ENCODE measurements at places on chromosomes 3 and 15.

GRCh38 chr15:100114100-100114499, 227.7 kb downstream of the ADAMTS17 start:
- no peak overlapping the region for H3K27ac ChIP-seq
- no peaks in the 10 kb centered on the region for H3K27me3 ChIP-seq
- DNase-seq: no peak
- H3K36me3 ChIP-seq: no peaks in the 10 kb centered on the region
- no peak overlapping the region for H3K4me3 ChIP-seq

- peaks cover 2% of the 10 kb centered on the region for H3K4me1 ChIP-seq
- DNase-seq: no peak
- H3K27me3 ChIP-seq: no peaks in the 10 kb centered on the region
- H3K27ac ChIP-seq: no peak overlapping the region
Observed at GRCh38 chr3:9012521-9012920, 49.2 kb upstream of the RAD18 start.

GRCh38 chr15:89184357-89184756, 37.0 kb downstream of the RLBP1 start:
- H3K4me3 ChIP-seq: no peak overlapping the region
- H3K36me3 ChIP-seq: peaks cover 27% of the 10 kb centered on the region
- no peak overlapping the region for H3K27ac ChIP-seq
- no peak for DNase-seq

DNA sequence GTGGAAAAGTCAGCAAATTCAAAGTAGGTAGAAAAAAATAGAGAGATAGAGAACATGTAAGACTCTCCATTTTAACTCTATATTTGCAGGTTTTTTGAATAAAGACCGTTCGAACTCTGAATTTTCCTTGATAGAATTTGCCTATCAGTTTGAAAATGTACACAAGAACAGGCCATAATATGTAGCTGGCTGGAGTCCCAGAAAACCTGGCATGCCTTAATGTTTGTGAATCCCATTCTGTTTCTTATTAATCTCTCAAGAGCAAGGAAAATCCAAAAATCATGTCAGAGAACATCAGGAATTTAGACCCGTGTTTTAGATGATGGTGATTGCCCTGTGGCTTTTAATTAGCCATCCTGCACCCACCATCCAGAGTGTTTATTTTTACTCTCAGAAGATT, 7.2 kb upstream of the CFAP161 start:
- H3K27ac ChIP-seq: no peak overlapping the region
- peaks cover 62% of the 10 kb centered on the region for H3K27me3 ChIP-seq
- no peak overlapping the region for H3K4me3 ChIP-seq
- DNase-seq: no peak

- H3K27ac ChIP-seq: no peak overlapping the region
- no peaks in the 10 kb centered on the region for H3K4me1 ChIP-seq
- H3K36me3 ChIP-seq: no peaks in the 10 kb centered on the region
- no peak for DNase-seq
Observed at GRCh38 chr15:75233504-75234190, 24.5 kb upstream of the GOLGA6C start.

GRCh38 chr3:124137216-124137615, 145.3 kb upstream of the ROPN1 start:
- no peaks in the 10 kb centered on the region for H3K36me3 ChIP-seq
- no peak for DNase-seq
- H3K27ac ChIP-seq: no peak overlapping the region
- H3K27me3 ChIP-seq: no peaks in the 10 kb centered on the region

- H3K27me3 ChIP-seq: peaks cover 18% of the 10 kb centered on the region
- no peak overlapping the region for H3K4me3 ChIP-seq
- no peak overlapping the region for H3K27ac ChIP-seq
Observed at GRCh38 chr15:80568876-80569605, 126.1 kb upstream of the ABHD17C start.

DNA sequence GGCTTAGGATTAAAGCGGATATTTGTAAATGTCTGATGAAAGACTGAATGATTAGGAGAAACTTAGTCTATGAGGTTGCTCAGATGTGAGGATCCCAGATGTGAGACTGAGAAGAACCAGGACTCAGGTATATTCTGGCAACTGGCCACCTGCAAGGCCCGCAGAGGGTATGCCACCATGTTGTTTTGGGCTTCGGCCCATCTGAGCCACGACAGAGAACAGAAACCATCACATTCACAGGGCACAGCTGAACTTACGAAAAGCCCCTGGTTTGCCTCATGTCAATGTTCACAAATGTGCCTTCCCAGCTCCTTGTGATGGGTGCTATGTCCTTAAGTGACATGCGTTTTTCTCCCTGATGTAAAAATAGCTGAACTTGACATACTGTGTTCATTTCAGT, 412.5 kb upstream of the RORA start:
- H3K36me3 ChIP-seq: no peaks in the 10 kb centered on the region
- peaks cover 3% of the 10 kb centered on the region for H3K27me3 ChIP-seq
- no peak for DNase-seq
- H3K27ac ChIP-seq: no peak overlapping the region

DNA sequence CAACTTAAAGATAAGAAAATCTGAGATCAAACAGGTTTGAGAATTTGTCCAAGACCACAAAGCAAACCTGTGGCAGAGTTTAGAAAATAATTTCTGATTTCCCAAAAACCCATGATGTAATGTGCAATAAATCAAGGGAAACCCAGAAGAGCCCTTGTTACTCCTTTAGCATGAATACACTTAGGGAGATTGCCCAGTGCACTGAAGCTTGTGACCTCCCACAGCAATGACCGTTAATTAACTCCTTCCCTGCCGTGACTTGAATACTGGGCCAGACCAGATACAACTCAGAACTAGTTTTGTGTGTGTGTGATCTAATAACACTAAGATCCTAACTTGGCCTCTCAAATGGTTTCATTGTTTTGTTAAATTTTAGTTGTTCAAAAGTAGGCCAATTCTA, 2.5 kb downstream of the PRKAR2A start:
- DNase-seq: no peak
- H3K36me3 ChIP-seq: peaks cover 11% of the 10 kb centered on the region
- peaks cover 15% of the 10 kb centered on the region for H3K4me1 ChIP-seq
- peak overlapping the region; percentile 44 for H3K4me3 ChIP-seq
- H3K27me3 ChIP-seq: no peaks in the 10 kb centered on the region

DNA sequence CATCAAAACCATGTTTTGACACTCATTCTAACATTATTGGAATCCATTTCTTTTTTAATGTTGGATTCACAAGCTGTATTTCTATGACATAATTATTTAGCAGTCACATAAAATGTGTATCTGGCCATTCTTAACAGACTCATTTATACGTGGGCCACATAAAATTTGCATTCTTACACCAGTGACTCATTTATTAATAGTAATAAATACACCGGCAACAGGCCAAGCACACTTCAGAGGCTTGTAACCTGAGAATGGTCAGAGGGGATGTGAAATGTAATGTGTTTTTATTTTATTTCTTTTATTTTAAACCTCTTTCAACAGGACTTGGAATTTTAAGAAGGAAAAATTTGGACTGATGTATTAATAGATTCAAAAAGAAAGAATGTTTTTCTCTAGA, 384.9 kb upstream of the RARB start:
- H3K36me3 ChIP-seq: no peaks in the 10 kb centered on the region
- H3K27me3 ChIP-seq: no peaks in the 10 kb centered on the region
- no peaks in the 10 kb centered on the region for H3K4me1 ChIP-seq
- no peak for DNase-seq

GRCh38 chr15:78347586-78348543, 7.7 kb downstream of the CRABP1 start:
- no peak for DNase-seq
- no peak overlapping the region for H3K4me3 ChIP-seq
- H3K27me3 ChIP-seq: peaks cover 37% of the 10 kb centered on the region
- no peak overlapping the region for H3K27ac ChIP-seq

- DNase-seq: no peak
- H3K36me3 ChIP-seq: peaks cover 49% of the 10 kb centered on the region
- H3K27me3 ChIP-seq: no peaks in the 10 kb centered on the region
- no peak overlapping the region for H3K27ac ChIP-seq
- no peak overlapping the region for H3K4me3 ChIP-seq
Observed at GRCh38 chr3:17154941-17155340, 270.2 kb downstream of the PLCL2 start.

DNA sequence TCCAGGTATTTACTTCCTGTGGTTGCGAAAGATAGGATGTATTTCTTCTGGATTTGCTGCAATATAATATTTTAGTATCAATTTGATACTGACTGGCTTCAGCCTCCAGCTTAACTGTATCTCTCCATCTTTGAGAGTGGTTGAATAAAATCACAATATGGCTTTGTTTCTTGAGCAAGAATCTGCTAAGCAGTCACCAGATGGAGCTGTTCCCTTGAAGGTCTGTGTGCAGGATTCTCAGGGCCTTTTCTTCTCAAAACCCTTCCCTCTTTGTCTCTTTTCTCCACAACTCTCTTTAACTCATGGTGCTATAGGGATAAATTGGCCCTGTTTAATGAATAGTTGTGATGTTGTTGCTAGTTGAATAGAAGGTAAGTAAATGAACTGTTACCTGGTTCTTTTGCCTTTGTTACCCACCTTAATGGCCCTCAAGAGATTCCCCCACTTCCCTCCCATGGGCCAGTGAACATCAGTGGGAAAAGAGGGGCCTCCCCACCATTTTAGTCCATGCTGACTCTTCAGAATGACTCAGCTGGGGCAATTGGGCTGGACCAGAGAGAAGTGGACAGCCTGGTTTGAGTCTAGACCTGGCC, 34.8 kb upstream of the RAB6B start:
- no peak overlapping the region for H3K4me3 ChIP-seq
- H3K27me3 ChIP-seq: peaks cover 17% of the 10 kb centered on the region
- no peak for DNase-seq
- H3K36me3 ChIP-seq: no peaks in the 10 kb centered on the region
- no peak overlapping the region for H3K27ac ChIP-seq

DNA sequence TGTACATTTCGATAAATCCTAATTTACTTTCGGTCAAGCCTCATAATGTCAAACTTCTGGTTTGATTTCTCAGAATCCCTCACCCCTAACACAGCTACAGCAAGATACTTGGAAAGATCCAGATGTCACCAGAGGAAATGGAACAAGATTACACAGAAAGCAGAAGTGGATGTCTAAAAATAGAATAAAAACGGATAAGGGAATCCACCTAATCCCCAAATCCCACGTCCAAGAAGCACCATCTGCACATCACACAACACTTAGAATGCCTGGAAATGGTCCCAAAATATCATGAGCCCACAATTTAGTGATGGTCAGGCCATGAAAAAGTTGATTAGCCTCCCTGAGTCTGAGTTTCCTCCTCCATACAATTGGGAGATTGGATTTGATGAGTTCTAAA, 61.7 kb downstream of the AGTR1 start:
- H3K27ac ChIP-seq: no peak overlapping the region
- no peaks in the 10 kb centered on the region for H3K27me3 ChIP-seq
- no peak for DNase-seq

DNA sequence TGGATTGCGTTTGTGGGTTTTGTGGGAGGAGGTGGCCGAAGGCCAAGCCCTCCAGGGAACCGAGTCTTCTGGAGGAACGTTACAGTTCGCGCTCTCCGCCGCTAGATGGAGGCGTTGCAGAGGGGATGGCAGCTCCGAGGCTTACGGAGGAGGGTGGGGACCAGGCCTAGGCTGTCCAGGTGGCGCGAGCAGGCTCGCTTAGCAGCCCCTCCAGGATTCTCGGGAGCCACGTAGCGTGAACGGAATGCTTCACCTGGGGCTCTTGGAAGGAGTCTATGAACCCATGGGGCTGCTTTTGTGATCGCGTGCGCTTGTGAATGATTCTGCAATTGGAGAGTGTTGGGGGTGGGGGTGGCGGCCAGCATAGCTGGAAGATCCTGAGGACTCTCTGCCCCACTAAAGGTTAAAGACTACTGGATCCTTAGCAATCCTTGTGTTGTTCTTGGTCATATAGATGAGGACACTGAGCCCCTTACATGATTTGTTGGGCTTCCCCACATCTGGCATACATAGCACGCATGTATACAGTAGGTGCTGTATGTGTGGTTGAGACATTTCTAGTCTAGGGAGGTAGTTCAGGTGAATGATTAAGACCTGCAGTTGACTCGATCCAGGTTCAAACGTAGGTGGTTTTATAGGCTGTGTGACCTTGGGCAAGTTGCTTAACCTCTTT, 25.7 kb downstream of the FAM3D start:
- H3K4me1 ChIP-seq: no peaks in the 10 kb centered on the region
- no peaks in the 10 kb centered on the region for H3K36me3 ChIP-seq
- H3K27ac ChIP-seq: no peak overlapping the region
- no peaks in the 10 kb centered on the region for H3K27me3 ChIP-seq

GRCh38 chr3:138898708-138899107, 48.2 kb downstream of the FOXL2 start:
- H3K27ac ChIP-seq: no peak overlapping the region
- no peaks in the 10 kb centered on the region for H3K36me3 ChIP-seq
- no peak overlapping the region for H3K4me3 ChIP-seq
- H3K4me1 ChIP-seq: no peaks in the 10 kb centered on the region

DNA sequence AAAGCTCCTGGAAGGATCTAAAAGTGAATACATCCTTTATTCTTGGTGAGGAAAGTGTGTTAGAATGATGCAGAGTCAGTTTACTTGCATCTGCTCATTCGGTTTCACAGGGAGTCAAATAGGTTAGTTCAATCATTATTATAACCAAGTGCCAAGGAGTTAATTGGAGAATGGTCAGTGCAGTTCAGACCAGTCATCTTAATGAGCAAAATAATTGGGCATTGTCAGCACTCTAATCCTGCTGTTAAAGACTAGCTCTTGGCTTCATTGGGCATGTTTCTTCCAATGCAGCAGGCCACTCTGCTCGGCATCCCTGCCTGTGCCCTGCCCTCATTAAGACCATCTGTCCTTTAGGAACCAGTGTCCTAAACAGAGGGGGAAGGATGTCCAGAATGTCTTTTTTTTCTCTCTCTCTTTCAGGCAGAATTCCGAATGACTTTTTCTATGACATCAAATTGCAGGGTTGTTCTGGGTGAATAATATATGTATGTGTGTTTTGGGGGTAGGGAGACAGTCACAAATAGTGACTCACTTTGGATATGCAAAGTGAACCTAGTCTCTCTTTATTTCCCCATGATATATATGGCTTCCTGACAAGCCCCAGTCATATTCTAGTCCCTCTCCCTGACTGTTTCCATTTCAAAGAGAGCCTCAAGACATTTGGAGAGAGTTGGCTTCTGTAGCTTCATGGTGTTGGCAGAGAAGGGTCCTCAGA, 205.4 kb upstream of the TRIM42 start:
- DNase-seq: no peak
- no peaks in the 10 kb centered on the region for H3K27me3 ChIP-seq
- no peaks in the 10 kb centered on the region for H3K4me1 ChIP-seq
- no peak overlapping the region for H3K27ac ChIP-seq
- no peak overlapping the region for H3K4me3 ChIP-seq
- H3K36me3 ChIP-seq: no peaks in the 10 kb centered on the region

- no peak for DNase-seq
- peak overlapping the region; percentile 60 for H3K4me3 ChIP-seq
- peak overlapping the region; percentile 62 for H3K27ac ChIP-seq
- H3K4me1 ChIP-seq: peaks cover 45% of the 10 kb centered on the region
- peaks cover 3% of the 10 kb centered on the region for H3K27me3 ChIP-seq
- H3K36me3 ChIP-seq: peaks cover 21% of the 10 kb centered on the region
Observed at GRCh38 chr3:106183762-106184391, 315.1 kb upstream of the CBLB start.

DNA sequence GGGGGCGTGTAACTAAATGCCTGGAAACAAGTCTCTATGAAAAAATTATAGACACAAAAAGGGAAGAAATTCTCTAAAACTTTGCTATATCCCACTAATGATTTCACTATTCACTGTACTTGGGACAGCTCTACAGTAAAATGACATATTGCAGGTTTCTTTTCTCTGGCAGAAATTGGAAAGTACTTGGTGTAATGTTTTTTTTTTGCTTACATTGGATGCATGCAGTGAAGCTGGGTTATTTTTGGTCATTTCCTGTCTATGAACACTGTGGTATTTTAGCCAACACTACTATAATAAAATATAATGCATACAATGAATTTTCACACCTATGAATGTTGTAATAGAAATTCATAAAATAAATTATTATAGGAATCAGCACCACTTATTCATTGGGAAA, 109.7 kb downstream of the LRRC49 start:
- DNase-seq: no peak
- no peak overlapping the region for H3K27ac ChIP-seq
- no peaks in the 10 kb centered on the region for H3K36me3 ChIP-seq
- H3K27me3 ChIP-seq: peaks cover 2% of the 10 kb centered on the region
